ENCODE measurements at places on chromosomes 6 and 20.
A peak's percentile ranks its signal among the peaks of the same experiment; 100 is the strongest.

GRCh38 chr20:31746068-31746878 is 7.2 kb downstream of the TPX2 start:
- no peak for DNase-seq

DNA sequence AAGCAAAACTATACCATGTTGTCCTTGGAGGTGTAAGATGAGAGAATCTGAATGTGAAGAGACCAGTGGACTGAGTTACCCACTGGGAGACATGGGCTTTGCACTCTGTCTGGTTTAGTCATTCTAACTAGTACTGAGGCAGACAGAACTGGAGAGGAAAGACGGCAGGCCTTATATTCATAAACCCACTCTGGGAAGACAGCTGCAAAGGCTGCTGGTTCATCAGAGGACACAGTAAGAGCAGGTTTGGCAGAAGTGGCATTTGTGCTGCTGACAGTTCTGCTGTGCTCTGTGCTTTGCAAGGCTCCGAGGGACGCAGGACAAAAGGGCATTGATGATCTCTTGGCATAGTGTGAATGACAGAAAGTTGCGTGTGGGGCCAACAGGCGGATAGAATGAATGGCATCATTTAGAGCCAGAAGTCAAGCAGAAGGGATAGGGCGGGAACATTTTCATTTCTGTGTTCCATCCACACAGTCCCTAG is 142.3 kb upstream of the TENT5A start:
- DNase-seq, result no peak

DNA sequence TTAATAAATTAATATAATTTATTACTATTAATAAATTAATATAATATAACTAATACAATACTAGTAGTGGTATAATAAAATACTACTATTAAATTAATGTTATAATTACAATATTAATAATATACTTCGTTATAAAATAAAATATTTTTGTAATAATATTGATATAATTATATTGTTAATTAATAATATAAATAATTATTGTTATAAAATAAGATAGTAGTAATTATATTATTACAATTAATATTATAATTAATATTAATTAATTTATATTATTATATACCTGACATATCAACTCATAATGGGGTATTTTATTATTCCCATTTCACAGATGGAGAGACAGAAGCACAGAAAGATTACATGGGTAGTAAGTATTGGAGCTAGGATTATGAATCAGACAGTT is 8.9 kb downstream of the BEND6 start:
- no peak for DNase-seq

- no peak for DNase-seq
These were observed 259.0 kb downstream of the SYNE1 start for GRCh38 chr6:152378169-152378568.

DNA sequence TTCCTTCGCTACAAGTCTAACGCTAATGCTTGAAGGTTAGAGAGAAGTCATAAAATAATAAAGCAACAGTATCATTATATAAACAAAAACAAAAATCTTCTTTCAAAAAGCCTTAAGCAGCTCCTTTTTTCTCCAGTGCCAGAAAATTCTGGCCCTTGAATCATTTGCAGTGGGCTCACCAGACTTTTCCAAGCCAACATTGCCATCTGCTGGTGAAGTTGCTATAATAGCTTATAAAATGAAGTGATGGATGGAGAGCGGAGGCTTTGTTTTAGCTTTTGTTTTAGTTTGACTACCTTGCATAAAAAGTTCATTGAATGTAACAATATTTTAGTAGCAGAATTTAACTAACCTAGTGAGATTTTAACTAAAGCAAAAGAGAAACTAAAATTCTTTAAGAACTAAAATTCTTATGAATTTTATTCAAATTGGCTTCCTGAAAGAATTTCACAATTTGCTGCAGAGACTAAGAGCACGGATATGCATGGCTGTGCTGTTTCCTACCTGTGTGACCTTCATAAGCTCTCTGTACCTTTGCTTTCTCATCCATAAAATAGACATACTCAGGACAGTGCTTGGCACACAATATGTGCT is 44.8 kb upstream of the SLC2A12 start:
- peak; percentile 70 for DNase-seq

DNA sequence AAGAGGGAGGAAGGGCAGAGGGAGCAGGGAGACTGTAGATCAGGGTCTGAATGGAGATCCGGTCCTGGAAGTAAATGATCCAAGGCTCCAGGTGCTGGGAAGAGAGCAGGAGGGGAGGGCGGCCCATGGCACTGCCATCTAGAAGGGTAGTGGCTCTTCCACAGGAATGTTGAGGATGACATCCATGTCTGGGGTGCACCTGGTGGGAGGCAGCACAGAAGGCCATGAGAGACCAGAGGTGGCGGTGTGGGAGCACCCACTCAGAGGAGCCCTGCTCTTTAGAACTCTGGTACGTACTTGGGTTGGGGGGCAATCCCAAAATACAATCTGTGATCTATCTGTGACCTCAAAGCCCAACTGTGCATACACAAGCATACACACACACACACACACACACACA is 13.5 kb downstream of the DEFB132 start:
- DNase-seq, result no peak

DNA sequence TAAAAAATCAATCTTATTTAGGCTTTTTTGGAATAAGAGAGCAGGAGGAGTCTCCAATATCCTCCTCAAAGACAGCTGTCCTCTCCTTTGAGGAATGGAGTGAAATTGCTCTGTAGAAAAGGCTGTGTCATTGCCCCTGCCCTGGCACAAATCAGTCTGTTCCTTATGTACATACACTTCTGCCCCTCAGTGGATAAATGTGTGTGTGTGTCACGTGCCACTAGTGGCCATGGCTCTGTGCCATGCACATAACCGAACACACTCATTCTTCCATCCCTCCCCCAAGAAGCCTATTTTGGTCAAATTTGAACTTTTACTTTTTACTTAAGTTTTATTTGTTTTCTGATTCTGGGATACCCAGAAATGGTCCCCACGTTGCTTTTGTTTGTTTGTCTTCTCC is 49.2 kb downstream of the ANKS1A start:
- DNase-seq, result no peak

DNA sequence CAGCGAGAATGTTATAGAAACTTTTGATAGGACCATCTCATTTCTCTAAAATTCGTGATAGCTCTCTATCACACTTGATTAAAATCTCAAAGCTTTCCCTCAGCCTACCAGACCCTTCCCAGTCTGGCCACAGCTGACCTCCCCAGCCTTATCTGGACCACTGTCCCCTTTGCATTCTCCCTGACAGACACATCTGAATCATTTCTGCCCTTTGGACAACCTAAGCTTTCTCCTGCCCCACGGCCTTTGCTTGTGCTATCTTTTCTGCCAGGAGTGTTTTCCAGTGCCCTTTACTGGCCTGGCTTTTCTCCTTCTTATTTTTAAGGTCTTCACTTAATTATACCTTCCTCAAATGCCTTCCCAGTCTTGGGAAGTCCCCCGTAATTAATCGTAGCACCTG is 136.0 kb upstream of the RNF24 start:
- no peak for DNase-seq

- DNase-seq, result no peak
These were observed 5.8 kb upstream of the GNRH2 start for GRCh38 chr20:3037654-3038053.

DNA sequence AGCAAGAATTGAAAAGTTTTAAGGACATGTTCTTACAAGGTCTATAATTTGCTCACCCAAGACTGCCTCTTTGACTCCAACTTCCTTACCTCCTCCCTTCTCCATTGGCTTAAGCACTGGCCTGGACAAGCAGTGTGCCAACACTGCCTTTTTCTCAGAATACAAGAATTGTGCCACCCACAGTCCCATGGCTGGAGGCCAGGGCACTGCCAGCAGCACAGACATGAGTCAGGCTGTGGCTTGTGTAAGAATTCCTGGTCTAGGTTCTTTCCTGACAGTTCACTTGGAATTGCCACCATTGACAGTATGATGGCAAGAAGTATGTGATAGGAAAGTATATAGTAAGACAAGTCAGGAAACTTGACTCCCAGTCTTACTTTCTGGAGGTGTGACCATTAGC is 202.7 kb upstream of the MARCKS start:
- DNase-seq, result no peak

- no peak for DNase-seq
These were observed 61.1 kb downstream of the TMEM170B start for GRCh38 chr6:11598687-11599086.

- no peak for DNase-seq
These were observed 289.7 kb downstream of the HTR1B start for GRCh38 chr6:77173472-77174074.

GRCh38 chr6:21496196-21496595 is 97.4 kb upstream of the SOX4 start:
- DNase-seq, result no peak

DNA sequence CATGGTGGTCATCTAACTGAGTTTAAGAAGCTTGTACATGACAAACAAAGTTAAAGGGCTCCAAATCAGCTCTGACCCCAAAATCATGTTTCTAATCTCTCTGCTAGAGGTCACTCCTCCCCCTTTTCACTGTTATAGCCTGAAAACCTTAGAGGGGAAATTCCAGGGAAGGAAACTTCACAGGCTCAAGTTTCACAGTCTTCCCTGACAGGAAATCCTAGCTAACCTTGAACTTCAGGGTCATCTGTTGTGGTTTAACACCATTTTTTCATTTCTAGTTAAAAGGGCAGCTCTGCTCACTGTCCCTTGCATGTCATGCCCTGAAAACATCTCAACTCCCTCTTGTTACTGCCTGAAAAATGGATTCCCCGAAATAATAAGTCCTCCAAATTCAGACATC is 104.4 kb upstream of the BMP2 start:
- DNase-seq, result peak; percentile 57

GRCh38 chr6:127192911-127193541 is 73.6 kb upstream of the RNF146 start:
- no peak for DNase-seq

DNA sequence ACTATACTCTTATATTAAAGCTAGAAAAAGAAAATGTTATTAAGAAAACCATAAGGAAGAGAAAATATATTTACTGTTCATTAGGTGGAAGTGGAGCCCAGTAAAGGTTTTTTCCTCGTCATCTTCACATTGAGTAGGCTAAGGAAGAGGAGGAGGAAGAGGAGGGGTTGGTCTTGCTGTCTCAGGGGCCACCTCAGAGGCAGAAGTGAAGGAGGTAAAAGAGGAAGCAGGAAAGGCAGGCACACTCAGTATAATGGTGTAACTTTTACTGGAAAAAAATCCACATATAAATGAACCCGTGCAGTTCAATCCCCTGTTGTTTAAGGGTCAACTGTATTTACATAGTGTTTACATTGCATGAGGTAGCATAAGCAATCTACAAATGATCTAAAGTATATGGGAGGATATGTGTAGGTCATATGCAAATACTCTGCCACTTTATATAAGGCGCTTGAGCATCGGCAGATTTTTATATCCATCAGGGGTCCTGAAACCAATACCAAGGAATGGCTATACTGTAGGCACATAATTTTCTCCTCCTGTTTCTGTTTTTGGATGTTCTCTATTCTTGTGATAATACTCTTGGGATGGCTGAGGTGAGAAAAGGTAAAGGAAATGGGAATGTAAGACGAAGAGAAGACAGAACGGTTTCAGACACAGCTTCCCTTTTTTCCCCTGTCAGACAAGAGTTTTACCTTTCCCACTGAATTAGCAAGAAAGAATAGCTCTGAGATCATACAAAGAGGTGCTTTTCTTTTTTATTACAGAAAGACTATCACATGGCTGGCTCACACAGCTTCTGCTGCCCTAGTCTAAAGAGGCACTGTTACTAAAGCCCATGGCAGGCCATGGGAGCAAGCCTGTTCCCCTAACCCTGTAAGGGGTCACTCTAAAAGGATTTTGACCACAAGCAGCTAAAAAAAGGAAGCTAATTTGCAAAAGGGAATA is 59.9 kb downstream of the NUDT3 start:
- DNase-seq, result no peak

DNA sequence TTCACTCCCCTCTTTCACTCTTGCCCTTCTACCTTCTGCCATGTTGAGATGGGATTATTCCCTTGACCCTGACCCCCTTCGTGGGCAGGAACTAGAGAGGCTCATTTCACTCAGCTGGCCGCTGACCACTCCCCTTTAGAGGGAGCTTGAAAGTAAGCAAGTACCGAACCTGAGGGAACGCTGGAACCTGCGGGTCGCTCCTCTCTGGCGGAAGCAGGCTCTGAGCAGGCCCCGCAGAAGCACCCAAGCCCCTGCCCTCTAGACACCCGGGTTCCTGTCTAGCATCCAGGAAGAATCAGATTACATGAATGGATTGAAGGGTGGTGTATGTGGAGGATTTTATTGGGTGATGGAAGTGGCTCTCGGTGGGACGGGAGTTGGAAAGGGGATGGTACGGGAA is 11.9 kb upstream of the MYCT1 start:
- no peak for DNase-seq

GRCh38 chr6:211871-212497 is 80.3 kb upstream of the DUSP22 start:
- no peak for DNase-seq

GRCh38 chr6:100806296-100806695 is 74.8 kb downstream of the ASCC3 start:
- DNase-seq, result no peak

- no peak for DNase-seq
These were observed 142.0 kb downstream of the UST start for GRCh38 chr6:148888856-148889255.

- DNase-seq, result no peak
These were observed 224.8 kb downstream of the TFAP2A start for GRCh38 chr6:10190042-10190441.

- DNase-seq, result peak; percentile 92
These were observed at the start of gene MOCS3 for GRCh38 chr20:50958615-50959542. Gene MOCS3, plus strand, starts transcription at chr20:50958818. Its CDS starts 25 bp downstream, at chr20:50958843.

DNA sequence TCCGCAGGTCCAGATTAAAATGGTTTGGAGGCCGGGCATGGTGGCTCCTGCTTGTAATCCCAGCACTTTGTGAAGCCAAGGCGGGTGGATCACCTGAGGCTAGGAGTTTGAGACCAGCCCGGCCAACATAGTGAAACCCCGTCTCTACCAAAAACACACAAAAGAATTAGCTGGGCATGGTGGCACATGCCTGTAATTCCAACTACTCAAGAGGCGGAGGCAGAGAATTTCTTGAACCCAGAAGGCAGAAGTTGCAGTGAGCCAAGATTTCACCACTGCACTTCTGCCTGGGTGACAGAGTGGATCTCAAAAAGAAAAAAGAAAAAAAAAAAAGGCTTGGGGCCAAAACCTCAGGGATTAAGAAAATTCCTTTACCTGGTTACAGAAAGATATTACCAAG is 30.5 kb downstream of the C6orf15 start:
- DNase-seq, result no peak

Measured in MM.1S (cell line).